ENCODE measurements at places on chromosomes 12 and 14.

- DNase-seq, result no peak
These were observed 72.8 kb upstream of the ARHGAP5 start for GRCh38 chr14:32004300-32004699.

DNA sequence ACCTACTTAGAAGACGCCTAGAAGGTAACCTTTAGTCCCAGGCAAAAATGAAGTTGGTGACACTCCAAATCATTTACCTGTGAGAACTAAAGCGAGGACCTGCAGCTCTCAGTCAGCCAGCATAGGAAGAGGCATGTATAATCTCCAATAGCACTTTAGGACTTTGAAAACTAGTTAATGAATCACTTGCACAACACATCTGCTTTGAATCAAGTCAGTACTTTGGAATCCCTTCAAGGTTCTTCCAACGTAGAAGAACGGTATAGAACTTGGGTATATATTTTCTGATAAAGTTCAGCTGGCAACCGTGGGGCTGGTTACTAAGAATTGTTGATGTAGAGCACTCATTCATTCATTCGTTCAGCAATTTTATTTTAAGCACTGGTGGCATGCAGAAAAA, 251.9 kb downstream of the TMEM132D start:
- no peak for DNase-seq

DNA sequence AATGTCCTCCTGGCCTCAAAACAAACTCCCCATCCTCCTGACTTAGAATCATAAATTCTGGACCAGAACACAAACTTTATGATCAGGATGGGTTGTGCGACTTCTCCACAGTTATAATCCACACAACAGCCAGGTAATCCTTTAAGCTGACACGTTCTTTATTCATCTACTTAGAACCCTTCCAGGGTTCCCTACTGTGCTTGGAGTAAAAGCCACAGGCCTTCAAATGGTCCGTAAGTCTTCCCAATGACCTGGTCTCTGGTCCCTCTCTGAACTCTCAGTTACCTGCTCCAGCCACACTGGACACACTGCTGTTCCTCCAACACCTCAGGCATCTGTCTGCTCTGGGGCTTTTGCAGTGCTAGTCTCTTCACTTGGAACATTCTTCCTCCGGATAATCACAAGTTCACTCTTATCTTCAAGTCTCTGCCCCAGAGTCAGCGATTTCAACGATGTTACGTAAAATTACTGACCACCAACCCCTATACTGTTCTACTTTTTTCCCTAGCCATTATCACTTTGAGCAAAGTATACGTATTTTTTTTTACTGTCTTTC, 1.7 kb upstream of the RNASE7 start:
- no peak for DNase-seq

DNA sequence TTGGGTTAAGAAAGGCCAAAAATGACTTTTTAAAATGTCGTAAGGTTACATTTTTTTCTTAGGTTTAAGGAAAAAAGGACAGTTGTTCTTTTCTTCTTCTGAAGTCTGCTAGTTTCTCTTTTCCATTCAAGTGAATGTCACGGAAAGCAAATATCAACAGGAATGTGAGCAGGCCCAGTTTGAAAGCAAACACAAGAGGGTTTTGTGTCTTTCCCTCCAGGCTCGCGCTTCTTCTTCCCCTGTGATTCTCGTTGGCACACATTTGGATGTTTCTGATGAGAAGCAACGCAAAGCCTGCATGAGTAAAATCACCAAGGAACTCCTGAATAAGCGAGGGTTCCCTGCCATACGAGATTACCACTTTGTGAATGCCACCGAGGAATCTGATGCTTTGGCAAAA, 85.4 kb downstream of the LRRK2 start:
- DNase-seq, result peak; percentile 45

GRCh38 chr14:71499018-71499417, 433.2 kb upstream of the RGS6 start:
- no peak for DNase-seq

- no peak for DNase-seq
These were observed 357.8 kb downstream of the DUSP6 start for GRCh38 chr12:88994537-88994936.

DNA sequence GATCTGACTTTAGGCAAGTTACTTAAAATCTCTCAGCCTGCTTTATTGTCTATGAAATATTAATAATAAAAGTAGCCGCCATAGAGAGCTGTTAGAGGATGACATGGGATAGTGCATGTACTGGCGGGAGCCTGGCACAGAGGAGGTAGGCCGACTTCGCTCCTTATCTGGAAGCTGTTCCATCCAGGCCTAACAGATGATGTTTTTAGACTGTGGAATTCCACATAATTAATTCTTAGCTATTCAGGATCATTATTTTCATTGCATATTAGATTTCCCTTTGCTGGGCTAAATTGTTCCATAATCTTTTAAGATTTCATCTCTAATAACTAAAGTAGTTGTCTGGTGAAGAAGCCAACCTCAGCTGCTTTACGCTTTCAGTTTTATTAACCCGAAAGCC, 30.8 kb downstream of the CNTN1 start:
- no peak for DNase-seq

DNA sequence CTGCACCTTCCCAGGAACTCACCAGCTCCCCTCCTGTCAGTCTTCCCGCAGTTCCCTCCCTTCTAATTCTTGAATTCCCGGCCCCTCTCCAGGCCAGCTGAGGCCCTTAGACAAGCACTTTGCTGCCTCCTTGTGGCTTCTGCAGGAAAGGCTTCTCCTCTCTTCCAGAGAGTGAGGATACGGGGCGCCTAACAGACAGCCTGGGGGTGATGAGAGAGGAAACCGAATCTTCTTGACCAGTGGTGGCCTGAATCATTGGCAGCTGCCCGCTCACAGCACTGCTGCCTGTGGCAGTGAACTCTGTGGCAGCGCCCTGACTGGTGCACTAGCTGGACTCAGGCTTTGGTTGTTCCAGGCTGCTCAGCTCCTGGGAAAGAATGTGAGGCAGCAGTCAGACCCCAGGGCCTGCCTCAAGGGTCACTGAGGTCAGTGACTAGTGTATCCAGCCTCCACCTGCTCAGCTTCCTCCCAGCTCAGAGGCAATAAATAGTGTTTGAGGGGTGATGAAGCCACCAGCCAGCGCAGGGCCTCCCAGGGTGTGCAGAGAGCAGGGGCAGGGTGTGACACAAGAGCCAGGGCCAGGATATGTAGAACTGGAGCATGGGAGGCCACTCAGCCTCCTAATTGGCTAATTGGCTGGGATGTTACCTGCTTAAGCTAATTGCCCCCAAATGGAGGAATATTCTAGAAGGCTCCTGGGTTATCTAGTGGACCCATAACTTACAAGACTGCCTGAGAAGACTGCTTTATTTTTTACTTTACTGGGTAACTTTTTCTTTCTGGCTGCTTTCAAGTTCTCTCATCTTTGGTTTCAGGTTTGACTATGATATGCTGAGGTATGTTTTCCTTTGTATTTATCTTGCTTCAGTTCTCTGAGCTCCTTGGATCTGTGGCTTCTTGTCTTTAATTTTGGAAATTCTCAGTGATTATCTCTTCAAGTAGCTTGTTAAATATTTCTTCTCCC, 12.9 kb upstream of the MCRS1 start:
- DNase-seq, result peak; percentile 70

GRCh38 chr14:96713426-96713825, 83.8 kb upstream of the VRK1 start:
- DNase-seq, result no peak

Data from COLO829 (cell line).